Urinary bladder (tissue), 4 donors: ENCODE measurements at places on chromosomes 7 and 10.

DNA sequence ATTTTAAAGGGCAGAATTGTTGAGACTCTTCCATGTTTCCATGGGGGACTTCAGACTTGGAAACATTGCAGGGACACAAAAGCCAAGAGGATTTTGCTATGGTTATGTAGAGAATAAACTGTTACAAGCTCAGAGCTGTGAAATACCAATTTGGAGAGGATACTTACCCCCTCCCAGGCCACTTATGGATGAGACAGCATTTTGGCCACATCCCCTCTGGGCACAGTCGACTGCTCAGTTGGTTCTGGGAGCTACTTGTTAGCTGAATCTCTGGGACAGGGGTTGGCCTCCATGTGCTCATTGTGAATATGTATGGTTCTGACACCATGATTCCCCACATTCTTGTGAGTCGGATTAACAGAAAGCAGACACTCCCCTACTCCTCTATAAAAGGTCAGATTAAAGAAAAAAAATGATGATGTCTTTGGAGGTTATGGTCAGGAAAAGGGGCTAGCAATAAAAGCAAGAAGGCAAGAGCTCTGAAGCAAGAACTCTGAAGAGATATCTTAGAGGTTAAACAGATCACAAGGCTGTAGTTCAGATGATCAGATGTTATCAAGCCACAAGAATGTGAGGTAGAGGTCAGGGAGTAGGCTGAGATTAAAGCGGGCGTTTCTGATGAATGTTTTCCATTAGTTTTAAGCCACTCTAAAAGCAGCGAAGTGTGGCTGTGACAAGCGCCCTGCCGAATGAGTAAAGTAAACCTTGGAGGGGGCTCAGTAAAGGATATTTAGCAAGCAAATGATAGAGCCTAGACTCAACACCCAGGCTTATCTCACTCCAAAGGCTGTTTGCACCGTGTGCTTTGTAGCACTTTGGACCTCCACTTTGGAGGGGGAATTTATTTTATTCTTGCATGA is 17.2 kb downstream of the STAMBPL1 start:
- no peak for DNase-seq

GRCh38 chr10:96772196-96772595 is 51.9 kb upstream of the PIK3AP1 start:
- no peak for DNase-seq

DNA sequence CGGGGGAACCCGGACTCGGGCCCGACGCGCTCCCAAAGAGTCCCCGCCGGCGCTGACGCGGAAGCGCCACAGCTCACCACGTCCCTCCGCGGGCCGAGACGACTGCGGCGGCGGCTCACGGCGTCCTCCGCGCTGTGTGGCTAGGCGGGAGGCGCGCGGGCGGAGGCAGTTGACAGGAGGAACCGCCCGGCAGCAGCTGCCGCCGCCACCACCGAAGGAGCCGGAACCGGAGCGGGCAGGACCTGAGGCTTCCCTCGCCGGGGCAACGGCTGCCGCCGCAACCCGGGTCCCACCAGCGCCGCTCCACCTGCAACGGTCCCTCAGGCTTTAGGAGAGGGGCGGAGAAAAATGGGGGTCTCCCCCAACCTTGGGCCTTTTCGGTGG is 334 bp downstream of the ZNF800 start:
- no peak for DNase-seq

GRCh38 chr10:77774940-77775391 is 137.4 kb upstream of the KCNMA1 start:
- no peak for DNase-seq

DNA sequence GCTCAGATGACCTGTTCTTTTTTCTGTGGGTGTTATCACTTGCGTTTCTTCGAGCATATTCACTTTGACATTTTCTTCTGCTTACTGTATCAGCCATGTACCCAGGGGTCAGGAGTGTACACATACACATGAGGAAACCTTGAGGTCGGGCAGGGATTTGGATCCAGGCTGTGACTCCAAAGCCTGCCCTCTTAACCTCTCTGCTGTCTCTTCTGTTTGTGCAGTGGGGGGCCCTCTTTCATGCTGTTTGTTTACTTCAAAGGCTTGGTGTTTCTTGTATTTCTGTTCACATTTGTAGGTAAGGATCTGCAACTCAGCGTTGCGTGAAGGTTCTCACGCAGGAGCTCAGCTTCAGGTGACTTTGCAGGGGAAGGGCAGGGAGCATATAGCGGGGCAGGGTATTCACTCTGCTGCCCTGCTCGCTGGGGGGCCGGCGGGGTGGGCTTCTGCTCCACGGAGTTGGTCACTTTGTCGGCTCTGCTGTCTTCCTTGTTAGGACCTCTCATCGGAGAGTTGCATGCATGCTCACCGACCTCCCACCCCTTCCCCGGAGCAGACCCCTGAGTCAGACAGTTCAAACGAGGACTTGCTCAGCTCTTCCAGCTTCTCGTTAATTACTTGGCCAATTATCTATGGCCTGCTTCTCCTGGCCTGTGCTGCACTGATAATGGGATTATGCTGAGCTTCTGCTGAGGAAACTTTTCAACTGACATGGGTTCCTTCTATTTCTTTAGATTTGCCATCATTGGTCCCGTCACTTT is 77.5 kb downstream of the SDK1 start:
- no peak for DNase-seq

- no peak for DNase-seq
Measured at GRCh38 chr10:86953747-86954680, 3.4 kb downstream of the MMRN2 start.

- no peak for DNase-seq
Measured at GRCh38 chr7:103952408-103952807, 37.0 kb downstream of the RELN start.

- DNase-seq, result no peak
Measured at GRCh38 chr10:31961277-31962074, 32.8 kb upstream of the ARHGAP12 start.

GRCh38 chr10:44696496-44696895 is 214.6 kb upstream of the TMEM72 start:
- DNase-seq, result no peak

DNA sequence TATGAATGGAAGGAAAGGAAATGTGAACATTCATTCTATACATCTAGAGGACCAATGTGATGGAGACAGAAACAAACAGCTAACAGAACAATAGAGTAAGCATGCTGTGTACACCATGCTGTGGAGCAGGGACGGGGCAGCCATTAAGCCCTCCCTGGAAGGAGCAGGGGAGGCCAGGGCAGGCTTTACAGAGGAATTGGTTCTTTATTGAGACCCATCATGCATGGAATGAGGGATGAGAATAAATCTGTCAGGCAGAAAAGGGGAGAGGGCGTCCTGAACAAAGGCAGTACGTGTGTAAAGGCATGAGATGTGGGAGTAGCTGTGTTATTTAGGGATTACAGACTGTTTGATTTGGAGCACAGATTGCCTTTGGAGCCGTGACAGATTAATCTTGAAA is 35.2 kb downstream of the STK17A start:
- DNase-seq, result no peak

DNA sequence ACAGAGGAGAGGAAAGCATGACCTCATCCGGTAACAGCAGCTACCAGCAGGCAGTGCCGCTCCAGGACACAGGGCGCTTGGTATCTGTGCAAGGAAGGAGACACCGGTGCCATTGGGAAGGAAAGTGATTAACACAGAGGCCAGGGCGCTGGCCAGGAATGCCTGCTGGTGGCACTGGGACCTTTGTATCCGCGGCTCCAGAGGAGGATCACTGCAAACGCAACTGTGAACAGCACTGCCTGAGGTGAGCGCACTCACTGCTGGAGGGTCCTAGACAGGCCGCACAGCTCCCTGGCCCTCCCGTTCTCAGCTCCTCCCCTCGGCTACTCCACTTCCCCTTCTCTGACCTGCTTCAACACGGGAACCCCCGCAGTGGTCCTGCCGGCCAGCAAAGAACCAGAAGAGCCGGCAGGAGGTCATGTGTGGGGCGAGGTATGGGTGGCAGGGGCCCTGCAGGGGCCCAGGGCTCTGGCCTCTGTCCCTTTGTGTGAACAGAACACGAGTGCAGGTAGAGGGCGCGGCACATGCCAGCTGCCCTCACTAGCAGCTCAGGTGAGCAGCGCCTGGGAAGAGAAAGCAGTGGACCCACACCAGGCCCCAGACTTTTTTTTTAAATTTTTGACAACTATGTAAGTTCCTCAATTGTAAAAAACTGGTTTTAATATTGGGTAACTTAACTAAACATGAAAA is 107.6 kb downstream of the VIPR2 start:
- DNase-seq, result no peak

DNA sequence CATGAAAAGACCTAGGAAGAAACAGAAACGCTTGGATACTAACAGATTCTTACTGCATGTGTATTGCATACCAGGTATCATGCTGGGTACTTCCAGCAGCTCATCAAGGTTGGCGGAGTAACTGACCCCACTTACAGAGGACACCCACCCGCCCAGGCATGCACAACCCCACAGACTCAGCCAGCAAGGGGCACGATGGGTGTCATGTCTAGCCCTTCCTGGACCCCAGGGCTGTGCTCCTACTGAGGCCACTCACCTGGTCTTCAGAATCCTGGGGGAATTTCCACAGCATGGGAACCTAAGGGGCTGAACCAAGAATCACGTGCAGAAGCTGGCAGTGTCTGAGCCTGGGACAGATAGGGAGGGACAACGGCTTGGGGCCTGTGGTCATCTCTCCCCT is 134.1 kb upstream of the ZNF32 start:
- DNase-seq, result no peak

- DNase-seq, result no peak
Measured at GRCh38 chr7:140570120-140570519, 70.5 kb downstream of the DENND2A start.

GRCh38 chr7:123823898-123824753 is 20.8 kb upstream of the HYAL4 start:
- no peak for DNase-seq

- no peak for DNase-seq
Measured at GRCh38 chr7:37318541-37318940, 130.1 kb downstream of the ELMO1 start.

- no peak for DNase-seq
Measured at GRCh38 chr10:106947643-106948042, 216.9 kb downstream of the SORCS1 start.

- DNase-seq, result no peak
Measured at GRCh38 chr10:78898341-78899097, 170.2 kb upstream of the ZMIZ1 start.

GRCh38 chr7:131674131-131674530 is 117.7 kb upstream of the PODXL start:
- DNase-seq, result no peak

DNA sequence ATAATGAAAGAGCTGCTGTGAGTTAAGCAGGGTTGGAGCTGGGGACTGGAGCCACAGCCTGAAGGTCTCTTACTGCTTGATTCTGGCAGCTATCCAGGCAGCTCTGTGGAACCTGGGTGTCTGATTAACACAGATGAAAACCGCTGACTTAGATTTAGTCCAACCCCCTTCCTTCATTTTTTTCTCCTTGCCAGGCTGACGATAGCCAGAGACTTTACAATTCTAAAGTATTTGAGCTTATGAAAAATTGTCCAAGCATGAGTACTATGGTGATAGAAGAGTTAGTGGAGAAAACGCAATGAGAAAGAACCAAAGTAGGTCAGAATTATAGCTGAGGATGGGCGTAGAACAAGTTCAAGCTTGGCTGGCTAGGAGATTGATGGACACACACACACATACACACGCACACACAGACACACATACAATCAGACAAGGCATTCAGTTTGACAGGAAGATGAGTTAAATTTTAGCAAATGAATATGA is 13.5 kb upstream of the GPR85 start:
- DNase-seq, result peak; percentile 53

DNA sequence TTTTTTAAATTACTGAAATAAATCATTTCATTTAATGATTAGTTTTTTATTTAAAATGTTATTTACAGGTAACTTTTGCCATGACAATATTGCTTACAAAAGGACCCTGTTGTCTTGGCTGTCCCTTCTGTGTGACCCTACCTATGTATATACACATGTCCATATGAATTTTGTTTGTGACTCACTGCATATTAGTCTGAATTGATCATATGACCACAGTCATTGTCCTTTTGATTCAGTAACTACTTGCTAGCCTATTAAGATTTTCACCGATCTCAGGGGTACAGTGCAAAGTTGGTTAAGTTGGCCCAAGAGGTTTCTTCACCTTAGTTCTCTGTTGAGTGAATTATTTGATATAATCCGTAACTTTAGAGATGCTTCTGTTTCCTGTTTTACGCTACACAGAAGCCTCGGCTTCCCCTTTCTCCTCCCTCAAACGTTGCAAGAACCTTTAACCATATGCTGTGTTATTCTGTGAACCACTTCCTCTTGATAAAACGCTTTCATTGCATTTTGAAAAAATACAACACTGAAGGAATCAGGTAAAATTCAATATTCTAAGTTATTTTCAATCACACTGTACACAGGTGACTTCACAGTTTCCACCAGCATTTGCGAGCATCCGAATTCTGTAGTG is 43.9 kb downstream of the APBB1IP start:
- no peak for DNase-seq

- DNase-seq, result no peak
Measured at GRCh38 chr10:60627778-60628748, 150.2 kb upstream of the CDK1 start.

DNA sequence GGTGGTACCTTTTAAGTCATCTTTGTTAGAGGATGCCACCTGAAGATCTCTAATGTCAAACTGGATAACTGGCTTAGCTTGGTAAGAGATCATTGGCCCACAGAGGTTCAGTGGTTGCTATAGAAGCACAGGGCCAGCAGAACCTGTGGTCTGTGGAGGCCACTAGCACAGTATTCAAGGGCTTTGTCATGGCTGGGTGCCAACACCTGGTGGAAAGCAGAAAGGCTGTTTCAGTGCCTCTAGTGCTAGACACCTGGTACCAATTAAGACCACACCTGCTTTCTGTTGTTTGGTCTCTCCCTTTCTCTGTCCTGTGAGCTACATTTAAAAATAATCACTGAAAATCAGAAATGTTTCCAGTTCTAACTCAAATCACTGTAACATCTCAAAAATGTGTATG is 10.0 kb upstream of the PCGF5 start:
- DNase-seq, result no peak

GRCh38 chr10:133346413-133346812 is 760 bp upstream of the PRAP1 start:
- no peak for DNase-seq

DNA sequence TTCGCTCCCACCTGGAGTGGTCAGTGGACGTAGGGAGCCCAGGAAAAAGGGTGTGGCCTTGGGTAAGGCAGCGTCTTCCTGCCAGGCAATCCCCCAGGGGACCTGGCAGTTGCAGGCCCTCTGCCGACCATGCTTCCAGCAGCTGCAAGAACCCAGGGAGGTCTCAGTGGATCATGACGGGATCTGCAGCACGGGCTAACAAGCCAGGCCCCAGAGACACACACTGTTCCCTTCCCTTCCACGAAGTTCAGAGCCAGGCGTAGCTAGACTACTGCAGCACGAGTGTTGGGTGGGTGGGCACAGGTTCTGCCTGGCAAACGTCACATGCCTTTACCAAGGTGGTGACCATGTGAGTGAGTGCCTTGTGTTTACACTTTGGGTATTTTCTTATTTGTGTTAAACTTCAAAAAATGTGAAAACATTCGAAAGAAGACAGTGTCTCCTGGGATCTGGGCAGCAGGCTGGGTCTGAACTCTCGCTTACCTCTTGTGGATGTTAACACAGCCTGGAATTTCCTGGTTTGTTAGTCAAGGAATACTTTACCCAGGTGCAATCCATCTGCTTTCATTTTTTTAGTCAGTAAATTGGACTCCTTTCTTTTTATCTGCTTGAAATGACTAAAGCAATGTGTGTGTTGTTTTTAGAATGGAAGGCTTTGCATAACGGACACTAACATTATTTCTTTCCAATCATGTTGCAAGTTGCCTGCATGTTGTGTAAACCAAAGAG is 48.2 kb upstream of the VIPR2 start:
- DNase-seq, result no peak

GRCh38 chr10:125691160-125691981 is 8.4 kb upstream of the TEX36 start:
- no peak for DNase-seq

GRCh38 chr7:6359734-6360133 is 87.3 kb upstream of the CYTH3 start:
- DNase-seq, result no peak
